ENCODE measurements at places on chromosomes 2 and 18.
A peak's percentile ranks its signal among the peaks of the same experiment; 100 is the strongest.

DNA sequence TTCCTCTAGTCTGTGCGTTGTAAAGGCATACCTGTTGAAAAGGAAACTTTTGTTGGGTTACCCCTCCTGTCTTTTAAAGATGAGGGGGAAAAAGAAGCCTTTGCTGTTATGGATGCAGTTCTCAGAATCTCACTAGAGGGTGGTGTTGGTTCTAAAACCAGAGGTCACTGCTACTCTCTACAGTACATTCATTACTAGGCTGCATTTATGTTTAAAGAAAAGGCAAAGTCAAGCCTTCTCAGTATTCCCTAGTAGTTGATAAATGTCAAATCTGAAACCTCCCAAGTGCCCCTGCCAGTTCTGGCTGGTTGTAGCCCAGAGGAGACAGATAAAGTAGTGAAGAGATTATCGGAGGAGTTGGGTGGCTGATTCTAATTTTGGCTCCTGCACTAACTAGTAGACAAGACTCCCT lies 1.4 kb upstream of the PLCL1 start:
- DNase-seq = peak; percentile 69

- no peak for DNase-seq
Observed at GRCh38 chr2:1572638-1573037, 159.4 kb downstream of the TPO start.

DNA sequence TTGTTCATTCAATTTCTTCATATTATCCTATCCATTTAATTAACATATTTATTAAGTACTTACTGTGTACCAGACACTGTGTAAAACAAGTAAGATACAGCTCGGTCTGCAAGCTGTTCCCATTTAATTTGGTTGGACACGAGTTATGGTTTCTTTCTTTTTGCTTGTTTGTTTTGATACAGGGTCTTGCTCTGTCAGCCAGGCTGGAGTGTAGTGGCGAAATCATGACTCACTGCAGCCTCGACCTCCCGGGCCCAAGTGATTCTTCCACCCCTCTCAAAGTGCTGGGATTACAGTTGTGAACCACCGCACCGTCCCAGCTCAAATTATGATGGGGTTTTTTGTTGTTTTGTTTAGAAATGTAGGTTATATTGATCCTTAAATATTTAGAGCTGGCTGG lies 9.0 kb downstream of the CYBRD1 start:
- no peak for DNase-seq

GRCh38 chr2:237327175-237327950 lies 86.6 kb downstream of the COL6A3 start:
- no peak for DNase-seq

DNA sequence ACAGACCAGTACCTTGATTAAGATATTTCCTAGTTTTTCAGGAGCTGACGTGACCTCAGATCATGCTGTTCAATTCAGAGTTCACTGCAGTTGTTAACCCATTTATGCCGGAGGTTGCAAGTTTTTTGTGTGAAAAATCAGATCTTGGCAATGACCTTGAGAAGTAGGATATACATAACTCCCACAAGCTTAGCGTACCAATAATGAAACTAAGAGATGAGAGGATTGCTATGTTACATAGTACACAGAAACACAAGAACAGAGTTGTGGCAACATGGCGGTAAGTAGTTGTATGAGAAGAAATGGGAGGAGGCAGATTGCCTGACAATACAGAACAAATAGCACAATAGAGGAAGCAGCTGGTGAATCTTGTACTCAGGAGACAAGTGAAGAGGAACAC lies 39.1 kb downstream of the PPIG start:
- DNase-seq = no peak

- DNase-seq = no peak
Observed at GRCh38 chr2:161147856-161148255, 12.4 kb upstream of the TANK start.

DNA sequence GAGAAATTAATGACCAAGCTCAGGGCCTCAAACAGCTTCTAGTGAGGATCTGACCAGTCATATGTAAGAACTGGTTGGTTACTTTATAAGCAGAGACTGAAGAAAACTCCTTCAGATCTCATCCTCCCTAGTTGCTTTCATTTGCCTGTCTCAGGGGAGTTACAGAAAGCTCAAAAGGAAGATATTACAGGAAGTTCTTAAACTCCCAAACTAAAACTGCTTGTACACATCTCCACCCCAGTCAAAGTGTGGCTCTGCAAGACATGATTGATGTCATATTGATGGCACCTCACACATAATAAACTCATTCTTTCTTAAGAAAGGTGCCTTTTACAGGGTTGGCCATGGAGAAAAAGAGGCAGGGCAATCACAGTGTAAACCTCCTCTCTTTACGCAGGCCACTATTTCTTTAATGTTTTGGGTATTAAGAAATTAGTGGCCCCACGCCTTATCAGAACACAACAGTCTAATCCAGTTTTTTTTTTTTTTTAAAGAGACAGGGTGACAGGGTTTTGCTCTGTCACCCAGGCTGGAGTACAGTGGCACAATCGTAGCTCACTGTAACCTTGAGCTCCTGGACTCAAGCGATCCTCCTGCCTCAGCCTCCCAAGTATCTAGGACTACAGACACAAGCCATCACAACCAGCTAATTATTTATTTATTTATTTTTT lies 62.6 kb upstream of the STK17B start:
- DNase-seq = no peak

DNA sequence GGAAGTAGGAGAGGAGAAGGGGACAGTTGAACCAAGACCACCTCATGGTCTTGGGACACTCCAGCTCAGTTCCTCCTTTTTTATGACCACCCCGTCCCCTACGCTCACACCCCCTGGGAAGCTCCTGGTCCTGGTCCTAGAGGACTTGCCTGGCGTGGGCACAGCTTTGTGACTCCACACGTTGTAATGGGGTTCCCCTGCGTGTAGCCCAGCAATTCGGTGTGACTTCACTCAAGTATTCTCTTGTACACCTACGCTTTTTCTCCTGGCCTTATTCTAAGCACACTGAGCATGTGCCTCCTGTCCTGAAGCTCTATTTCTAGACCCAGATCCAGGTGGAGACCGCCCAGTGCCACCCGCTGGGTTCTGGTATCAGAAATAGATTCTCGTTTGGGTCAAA lies 36.1 kb upstream of the B3GNT7 start:
- no peak for DNase-seq

- no peak for DNase-seq
Observed at GRCh38 chr2:211181626-211182025, 625.2 kb downstream of the CPS1 start.

DNA sequence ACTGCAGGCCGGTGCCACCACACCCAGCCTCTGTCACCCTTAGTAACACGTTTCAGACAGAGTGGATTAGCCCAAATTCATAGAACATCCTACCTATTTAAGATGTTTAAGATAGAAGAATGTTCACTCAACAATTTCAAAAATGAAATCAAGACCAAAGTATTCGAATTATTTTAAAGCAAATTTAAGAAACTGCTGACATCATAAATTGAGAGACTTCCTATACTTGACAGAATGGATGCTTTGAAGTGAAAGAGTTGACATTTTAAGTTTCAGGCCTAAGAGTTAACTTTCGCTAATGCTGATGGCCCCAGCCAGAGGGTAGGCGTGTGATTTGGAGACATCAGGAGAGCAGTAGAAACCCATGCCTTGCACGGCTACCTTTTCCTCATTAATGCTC lies 271.9 kb downstream of the SS18 start:
- DNase-seq = no peak

DNA sequence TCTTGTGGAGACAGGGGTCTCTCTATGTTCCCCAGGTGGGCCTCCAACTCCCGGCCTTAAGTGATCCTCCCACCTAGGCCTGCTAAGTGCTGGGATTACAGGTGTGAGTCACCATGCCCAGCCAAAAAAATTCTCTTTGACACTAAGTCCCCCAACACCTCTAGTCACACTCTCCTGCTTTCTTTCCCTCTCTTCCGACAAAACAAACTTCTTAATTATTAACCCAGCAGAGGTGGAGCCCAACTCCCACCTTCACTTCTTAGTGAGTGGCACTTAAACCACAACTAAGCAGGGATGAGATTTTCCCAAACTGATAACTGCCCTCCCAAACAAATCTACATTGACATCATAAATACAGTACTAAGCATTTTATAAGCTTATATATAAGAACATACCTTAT lies 60.5 kb upstream of the PMAIP1 start:
- DNase-seq = no peak

DNA sequence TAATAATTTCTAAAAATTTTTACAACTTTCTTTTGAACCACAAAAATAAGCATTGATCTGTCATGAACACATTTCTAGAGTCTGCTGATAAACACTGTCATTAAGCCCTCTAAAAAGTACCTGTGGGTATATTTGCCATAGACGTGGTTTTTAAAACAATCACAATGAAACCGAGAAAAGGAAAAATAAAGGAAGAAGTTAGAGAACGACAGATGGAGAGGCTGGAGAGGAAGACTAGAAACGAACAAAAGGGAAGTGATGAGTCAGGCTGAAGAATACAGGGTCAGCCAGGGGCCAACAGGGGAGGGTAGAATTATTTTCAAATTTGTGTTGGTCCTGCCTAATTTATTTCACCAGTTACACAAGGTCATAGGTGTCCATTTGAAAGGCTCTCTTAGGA lies 62.0 kb downstream of the MYL12B start:
- peak; percentile 53 for DNase-seq

DNA sequence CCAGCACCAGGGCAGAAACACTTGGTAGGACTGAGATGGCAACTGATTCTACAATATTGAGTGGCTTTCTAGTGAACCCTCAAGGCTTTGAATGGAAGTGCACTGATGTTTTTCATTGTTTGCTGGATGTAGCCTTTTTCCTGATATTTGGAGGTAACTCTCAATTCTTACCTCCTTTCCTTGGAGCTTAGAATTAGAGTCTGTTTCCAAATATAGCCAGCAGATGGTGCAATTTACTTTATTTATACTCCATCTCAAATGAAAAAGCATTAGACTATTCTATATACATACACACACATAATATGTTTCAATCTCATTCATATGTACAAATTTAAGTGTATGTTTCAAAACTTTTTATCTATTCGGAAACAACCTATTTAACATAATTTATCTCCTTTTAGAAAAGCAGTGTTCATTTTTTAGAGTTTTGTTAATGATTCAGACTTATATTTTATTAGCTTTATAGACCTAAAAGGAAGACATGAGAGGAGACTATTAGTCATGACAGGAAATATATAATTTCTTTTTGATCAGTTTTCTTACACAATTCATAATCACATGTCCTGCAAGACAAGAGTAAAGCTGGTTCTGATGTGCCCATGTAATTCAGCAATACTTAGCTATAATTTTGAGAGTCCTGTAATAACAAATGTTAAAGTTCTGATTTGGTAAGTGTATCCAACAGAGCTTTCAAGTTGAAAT lies 124.8 kb downstream of the NUP35 start:
- peak; percentile 43 for DNase-seq

GRCh38 chr2:171346723-171347557 lies 86.8 kb downstream of the METTL8 start:
- no peak for DNase-seq

- peak; percentile 10 for DNase-seq
Observed at GRCh38 chr2:180647221-180647620, 333.2 kb upstream of the UBE2E3 start.

DNA sequence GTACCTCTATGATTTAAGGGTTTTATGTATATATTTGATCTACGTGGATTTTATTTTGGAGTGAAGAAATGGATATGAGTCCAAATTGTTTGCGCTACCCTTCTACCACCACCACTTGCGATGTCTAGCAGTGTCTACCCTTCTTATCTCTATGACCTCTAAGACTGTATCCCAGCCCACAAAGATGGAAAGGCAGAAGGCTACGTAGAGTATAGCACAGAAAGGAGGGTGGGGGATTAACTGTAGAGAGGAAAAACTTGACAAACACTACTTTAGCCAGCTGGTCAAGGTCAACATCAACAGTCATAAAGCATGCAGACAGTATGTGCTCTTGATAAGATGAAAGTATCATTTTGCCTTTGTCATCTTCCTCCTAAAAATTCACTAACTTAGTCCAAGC lies 14.4 kb downstream of the ITSN2 start:
- no peak for DNase-seq

GRCh38 chr2:75586971-75587370 lies 26.2 kb upstream of the EVA1A start:
- peak; percentile 70 for DNase-seq

- DNase-seq = no peak
Observed at GRCh38 chr2:180716186-180717180, 263.9 kb upstream of the UBE2E3 start.

DNA sequence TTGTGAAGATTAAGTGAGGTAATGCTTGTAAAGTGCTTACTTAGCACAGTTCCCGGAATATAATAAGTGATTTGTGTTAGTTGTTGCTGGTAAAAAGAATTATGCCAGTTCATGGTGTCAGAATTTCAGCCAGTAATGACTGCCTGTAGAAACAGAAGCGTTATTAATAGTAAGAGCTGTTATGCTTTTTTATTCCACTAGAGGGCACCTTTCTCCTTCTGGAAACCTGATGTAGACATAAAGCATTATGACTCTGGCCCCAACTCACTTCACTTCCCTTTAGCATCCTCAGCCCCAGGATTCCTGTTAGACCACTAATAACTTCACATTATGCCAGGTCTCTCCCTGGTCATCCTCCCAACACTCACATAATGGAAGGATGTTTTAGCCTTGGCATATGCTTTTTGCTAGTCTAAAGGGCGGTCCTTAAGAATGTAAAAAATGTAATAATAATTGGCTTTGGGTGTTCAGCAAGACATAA lies 34.9 kb downstream of the C18orf54 start:
- DNase-seq = peak; percentile 84

- DNase-seq = peak; percentile 98
Observed at GRCh38 chr18:64966667-64967066, 784.1 kb upstream of the CDH7 start.
